ENCODE measurements at places on chromosomes 13 and 19.

DNA sequence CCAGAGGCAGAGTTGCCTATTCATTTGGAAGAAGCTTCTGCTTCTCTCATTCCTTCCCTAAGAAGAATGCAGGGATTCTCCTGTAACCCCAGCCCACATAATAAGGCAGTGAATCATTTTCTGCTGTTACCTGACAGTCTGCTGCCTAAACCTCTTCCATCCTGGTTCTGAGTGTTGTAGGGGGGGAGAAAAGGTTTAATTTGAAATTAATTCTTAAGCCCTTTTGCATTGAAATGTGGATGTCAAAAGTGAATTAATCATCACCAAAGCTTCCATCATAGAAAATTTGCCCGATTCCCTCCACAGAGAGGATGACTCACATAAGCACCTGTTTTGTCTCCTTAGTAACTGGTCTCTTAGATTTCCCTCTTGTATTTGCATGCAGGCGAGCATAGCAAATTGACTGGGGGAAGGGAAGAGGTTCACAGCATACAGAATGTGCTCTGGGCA, 146.7 kb upstream of the FNDC3A start:
- no peak for DNase-seq

GRCh38 chr13:46383383-46383782, 3.7 kb downstream of the RUBCNL start:
- DNase-seq = no peak

DNA sequence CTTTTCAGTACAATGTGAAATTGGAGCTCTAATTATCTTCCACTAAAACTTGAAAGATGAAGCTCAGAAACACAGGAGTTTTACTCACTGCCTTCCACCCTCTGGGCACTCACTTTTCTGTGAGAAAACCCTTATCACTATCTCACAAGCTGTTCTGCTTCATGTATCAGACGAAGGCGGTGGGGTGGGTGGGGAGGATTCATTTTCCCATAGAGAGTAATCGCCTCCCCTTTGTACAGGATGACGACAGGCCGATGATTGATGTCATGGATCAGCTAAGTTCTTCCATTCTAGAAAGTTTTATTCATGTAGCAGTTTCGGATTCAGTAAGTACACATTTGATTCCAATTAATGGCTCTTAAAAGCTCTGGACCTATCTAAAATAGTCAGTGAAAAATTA, 139.9 kb downstream of the ZAR1L start:
- no peak for DNase-seq

GRCh38 chr19:27733551-27734266, 1479.2 kb downstream of the UQCRFS1 start:
- no peak for DNase-seq

GRCh38 chr13:32045982-32046785, 14.6 kb downstream of the FRY start:
- no peak for DNase-seq

DNA sequence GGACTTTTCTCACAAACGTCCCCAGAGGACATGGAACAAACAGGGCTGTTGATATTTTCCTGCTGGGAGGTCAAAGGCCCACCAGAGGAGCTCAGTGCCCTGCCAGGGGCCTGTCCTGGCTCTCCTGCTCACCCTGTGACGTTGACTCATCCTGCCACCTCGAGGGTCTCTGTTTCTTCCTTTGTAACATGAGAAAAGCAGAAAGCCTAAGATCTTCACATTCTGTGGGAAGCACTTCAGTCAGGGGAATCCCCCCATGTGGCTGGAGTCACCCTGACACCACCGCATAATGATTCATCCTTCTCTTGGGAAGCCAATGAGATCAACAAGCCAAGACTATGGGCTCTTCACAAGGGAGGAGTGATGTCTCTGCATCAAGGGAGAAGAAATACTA, 147.9 kb downstream of the KATNAL1 start:
- peak; percentile 33 for DNase-seq

GRCh38 chr19:53157626-53158025, 1.2 kb downstream of the ZNF347 start:
- no peak for DNase-seq

- DNase-seq = no peak
These were observed 52.1 kb upstream of the SOX1 start for GRCh38 chr13:112014857-112015256.

GRCh38 chr13:34311251-34311650, 493.3 kb downstream of the RFC3 start:
- no peak for DNase-seq

DNA sequence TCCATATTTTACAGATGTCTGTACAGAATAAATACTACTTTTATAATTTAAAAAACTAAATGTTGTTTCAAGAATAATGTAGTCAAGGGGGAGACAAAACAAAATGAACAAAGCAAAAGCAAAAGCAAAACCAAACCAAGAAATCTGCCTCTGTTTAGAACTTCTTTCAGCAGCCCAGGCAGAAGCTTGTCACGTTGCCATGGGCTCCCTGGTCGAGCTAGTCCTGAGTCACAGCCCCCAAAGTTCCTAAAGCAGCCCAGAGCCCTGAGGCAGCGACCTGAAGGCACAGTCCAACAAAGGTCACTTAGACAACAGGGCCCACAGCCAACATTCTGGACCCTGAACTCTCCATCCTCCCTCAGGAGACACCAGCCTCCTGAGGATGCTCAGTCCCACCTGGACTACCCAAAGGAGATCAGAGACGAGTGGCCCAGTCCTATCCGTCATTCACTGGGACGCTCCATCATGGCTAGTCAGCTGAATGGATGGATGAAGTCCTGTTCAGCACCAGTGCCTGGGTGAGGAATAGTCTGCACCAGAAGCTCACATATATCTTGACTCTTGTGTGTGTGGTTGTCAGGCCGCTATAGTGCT, 41.7 kb downstream of the SIAH3 start:
- DNase-seq = no peak

Measured in activated CD4-positive, alpha-beta T cell treated with anti-CD3 and anti-CD28 coated beads for 24 hours (primary cell).